ENCODE measurements at places on chromosomes 13 and 19. TPM values are rescaled to one million over a fixed set of nuclear protein-coding genes. Genes with fewer than 3 reads are reported as not detected.

GRCh38 chr13:105509981-105510762 is 1025.3 kb downstream of the EFNB2 start:
- no peak for DNase-seq
- no peaks in the 10 kb centered on the region for H3K36me3 ChIP-seq
- no peak overlapping the region for H3K4me3 ChIP-seq
- no peaks in the 10 kb centered on the region for H3K4me1 ChIP-seq
- H3K27me3 ChIP-seq = no peaks in the 10 kb centered on the region
- H3K27ac ChIP-seq = no peak overlapping the region

DNA sequence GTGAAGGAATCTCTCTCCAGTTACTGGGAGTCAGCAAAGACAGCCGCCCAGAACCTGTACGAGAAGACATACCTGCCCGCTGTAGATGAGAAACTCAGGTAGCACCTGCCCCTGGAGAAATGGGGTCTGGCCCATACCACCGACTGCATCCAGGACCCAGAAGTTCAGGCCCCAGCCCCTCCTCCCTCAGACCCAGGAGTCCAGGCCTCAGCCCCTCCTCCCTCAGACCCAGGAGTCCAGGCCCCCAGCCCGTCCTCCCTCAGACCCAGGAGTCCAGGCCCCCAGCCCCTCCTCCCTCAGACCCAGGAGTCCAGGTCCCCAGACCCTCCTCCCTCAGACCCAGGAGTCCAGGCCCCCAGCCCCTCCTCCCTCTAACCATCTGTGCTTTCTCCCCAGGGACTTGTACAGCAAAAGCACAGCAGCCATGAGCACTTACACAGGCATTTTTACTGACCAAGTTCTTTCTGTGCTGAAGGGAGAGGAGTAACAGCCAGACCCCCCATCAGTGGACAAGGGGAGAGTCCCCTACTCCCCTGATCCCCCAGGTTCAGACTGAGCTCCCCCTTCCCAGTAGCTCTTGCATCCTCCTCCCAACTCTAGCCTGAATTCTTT is 3.0 kb downstream of the APOC2 start:
- peaks cover 2% of the 10 kb centered on the region for H3K4me1 ChIP-seq
- DNase-seq = no peak
- no peak overlapping the region for H3K27ac ChIP-seq
- no peaks in the 10 kb centered on the region for H3K36me3 ChIP-seq

- H3K4me1 ChIP-seq = no peaks in the 10 kb centered on the region
- no peak overlapping the region for H3K4me3 ChIP-seq
- H3K27ac ChIP-seq = no peak overlapping the region
These were observed 188.2 kb upstream of the RFC3 start for GRCh38 chr13:33629605-33630360.

Gene TLE6
- total RNA-seq = 1.1 TPM

DNA sequence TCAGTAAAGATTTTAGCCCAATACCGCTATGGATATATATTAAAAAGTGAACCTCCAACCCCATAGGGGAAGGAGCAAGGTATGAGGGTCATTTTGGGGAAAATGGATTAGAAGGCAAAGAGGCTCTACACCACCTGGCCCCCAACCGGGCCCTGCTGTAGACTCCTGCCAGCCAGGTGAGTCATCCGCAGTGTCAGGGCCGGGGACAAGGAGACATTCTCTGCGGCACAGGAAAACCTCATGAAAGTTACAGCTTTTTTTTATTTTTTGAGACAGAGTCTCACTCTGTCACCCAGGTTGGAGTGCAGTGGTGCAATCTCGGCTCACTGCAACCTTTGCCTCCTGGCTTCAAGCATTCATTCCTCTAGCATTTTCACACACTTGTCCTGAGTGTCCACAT is 32.0 kb downstream of the ZFR2 start:
- H3K4me1 ChIP-seq = no peaks in the 10 kb centered on the region
- no peak overlapping the region for H3K4me3 ChIP-seq
- no peaks in the 10 kb centered on the region for H3K36me3 ChIP-seq
- H3K27ac ChIP-seq = no peak overlapping the region
- no peak for DNase-seq

GRCh38 chr19:38134540-38135149 is 89.4 kb downstream of the DPF1 start:
- H3K27ac ChIP-seq = no peak overlapping the region
- H3K4me1 ChIP-seq = no peaks in the 10 kb centered on the region
- peak; percentile 64 for DNase-seq

- H3K36me3 ChIP-seq = no peaks in the 10 kb centered on the region
- DNase-seq = peak; percentile 5
- no peak overlapping the region for H3K27ac ChIP-seq
These were observed 226.4 kb downstream of the PCDH17 start for GRCh38 chr13:57857945-57858344.

- H3K27ac ChIP-seq = no peak overlapping the region
- H3K4me1 ChIP-seq = peaks cover 5% of the 10 kb centered on the region
- peaks cover 5% of the 10 kb centered on the region for H3K27me3 ChIP-seq
- no peak overlapping the region for H3K4me3 ChIP-seq
- H3K36me3 ChIP-seq = no peaks in the 10 kb centered on the region
- no peak for DNase-seq
These were observed 3.6 kb upstream of the ELANE start for GRCh38 chr19:848386-848921.

DNA sequence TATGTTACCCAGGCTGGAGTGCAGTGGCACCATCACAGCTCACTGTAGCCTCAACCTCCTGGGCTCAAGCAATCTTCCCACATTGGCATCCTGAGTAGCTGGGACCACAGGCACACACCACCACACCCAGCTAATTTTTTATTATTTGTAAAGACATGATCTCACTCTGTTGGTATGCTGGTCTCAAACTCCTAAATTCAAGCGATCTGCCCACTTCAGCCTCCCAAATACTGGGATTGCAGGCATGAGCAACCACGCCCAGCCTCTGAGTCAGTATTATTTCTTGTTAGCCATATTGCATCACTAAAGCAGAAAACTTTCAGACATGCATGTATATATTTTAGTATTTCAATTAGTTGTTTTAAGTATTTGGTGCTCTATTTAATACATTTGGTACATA is 376.4 kb downstream of the GPC6 start:
- H3K36me3 ChIP-seq = no peaks in the 10 kb centered on the region
- peak; percentile 53 for DNase-seq
- H3K27ac ChIP-seq = no peak overlapping the region
- no peak overlapping the region for H3K4me3 ChIP-seq
- H3K27me3 ChIP-seq = no peaks in the 10 kb centered on the region
- H3K4me1 ChIP-seq = peaks cover 7% of the 10 kb centered on the region

DNA sequence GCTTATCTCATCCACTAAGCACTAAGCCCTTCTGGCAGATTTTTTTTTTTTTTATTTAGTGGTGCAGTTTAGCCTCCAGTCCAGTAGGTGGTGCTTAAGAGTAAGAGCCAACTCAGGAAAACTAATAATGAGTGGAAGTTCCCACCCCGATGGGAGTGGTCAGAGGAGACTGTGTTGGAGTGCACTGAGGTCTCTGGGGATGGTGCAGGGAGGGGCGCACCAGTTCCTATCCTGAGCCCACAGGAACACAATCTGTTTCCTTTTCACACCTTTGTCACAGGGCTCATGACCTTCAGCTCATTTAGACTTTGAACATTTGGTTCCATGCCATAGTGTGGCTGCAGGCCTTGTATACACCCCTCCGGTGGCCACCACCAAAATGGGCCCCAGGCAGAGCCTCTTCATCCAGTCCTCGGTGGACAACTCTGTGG is 367.4 kb downstream of the SPRY2 start:
- H3K4me1 ChIP-seq = no peaks in the 10 kb centered on the region
- H3K36me3 ChIP-seq = no peaks in the 10 kb centered on the region
- DNase-seq = peak; percentile 48
- H3K27ac ChIP-seq = no peak overlapping the region
- no peak overlapping the region for H3K4me3 ChIP-seq

Gene ZNF99
- total RNA-seq = not detected

GRCh38 chr13:75587679-75588078 is 38.1 kb downstream of the UCHL3 start:
- H3K4me3 ChIP-seq = no peak overlapping the region
- DNase-seq = no peak
- H3K27ac ChIP-seq = no peak overlapping the region
- H3K4me1 ChIP-seq = no peaks in the 10 kb centered on the region

Gene SLAIN1
- 314 TPM for total RNA-seq

Measured in A673 (cell line).